Naive thymus-derived CD4-positive, alpha-beta T cell (primary cell): ENCODE measurements at places on chromosomes 2 and 18. TPM values are rescaled to one million over a fixed set of nuclear protein-coding genes. Genes with fewer than 3 reads are reported as not detected.

Gene MRO
- polyA plus RNA-seq = not detected

Gene GTF2A1L
- not detected for polyA plus RNA-seq

Gene TTC39C
- 71.2 TPM for polyA plus RNA-seq

Gene TACR1
- not detected for polyA plus RNA-seq

Gene RESP18
- polyA plus RNA-seq = not detected

Gene TXNL1
- 51.7 TPM for polyA plus RNA-seq

Gene FASTKD1
- polyA plus RNA-seq = 16.6 TPM

Gene HOXD1
- polyA plus RNA-seq = not detected

Gene MDH1B
- polyA plus RNA-seq = not detected

Gene CFAP221
- polyA plus RNA-seq = not detected

Gene PLA2R1
- polyA plus RNA-seq = not detected

Gene SGPP2
- polyA plus RNA-seq = 0.06 TPM

Gene FOXI3
- polyA plus RNA-seq = not detected

Gene CHRNA1
- not detected for polyA plus RNA-seq
